MV-4-11 (cell line): ENCODE measurements at places on chromosomes 6 and 20.
A peak's percentile ranks its signal among the peaks of the same experiment; 100 is the strongest.

DNA sequence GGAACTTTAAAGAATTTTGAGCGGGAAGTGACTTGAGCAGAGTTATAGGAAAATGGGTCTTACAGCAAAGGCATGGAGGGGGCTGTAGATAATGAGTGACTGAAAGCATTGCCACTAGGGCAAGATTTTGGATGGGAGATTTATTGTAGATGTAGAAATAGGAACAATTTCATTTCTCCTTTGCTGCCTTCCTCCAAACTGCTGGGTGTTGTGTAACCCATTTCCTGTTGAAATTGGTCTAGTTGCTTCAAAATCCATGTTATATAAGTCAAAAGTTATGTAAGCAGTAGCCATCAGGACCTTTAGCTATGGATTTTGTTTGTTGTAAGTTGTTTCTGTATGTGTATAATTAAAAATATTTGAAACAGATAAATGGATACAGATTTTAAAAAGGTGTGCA lies 11.1 kb downstream of the YWHAB start:
- peak; percentile 94 for DNase-seq

GRCh38 chr6:137878486-137879285 lies 11.6 kb downstream of the TNFAIP3 start:
- no peak for DNase-seq

GRCh38 chr20:25397821-25398220 lies 7.2 kb upstream of the ABHD12 start:
- DNase-seq, result no peak

- no peak for DNase-seq
Observed at GRCh38 chr6:149755300-149756260, 6.0 kb downstream of the PCMT1 start.

DNA sequence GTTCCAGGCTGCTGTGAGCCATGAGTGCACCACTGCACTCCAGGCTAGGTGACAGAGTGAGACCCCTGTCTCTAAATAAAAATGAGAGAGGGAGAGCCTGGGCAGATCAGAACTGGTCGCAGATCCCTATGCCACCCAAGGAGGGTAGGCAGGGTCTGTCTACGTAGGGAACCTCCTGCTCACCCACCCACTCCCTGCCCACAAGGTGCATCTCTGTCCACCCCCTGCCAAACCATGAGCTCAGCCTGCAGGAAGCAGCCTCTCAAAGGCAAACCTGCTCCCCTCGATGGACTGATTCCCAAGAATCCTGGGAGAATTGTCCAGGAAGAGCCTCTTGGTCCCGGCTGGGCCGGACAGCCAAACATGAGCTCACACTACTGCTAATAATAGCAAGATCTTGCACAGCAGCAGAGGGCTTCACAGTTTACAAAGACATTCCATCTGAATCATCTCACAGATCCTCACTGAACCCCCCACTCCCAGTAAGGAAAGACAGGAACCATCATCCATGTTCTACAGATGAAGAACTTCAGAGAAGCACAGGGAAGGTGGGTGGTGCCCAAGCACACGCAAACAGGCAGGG lies 27.8 kb upstream of the TLDC2 start:
- no peak for DNase-seq

DNA sequence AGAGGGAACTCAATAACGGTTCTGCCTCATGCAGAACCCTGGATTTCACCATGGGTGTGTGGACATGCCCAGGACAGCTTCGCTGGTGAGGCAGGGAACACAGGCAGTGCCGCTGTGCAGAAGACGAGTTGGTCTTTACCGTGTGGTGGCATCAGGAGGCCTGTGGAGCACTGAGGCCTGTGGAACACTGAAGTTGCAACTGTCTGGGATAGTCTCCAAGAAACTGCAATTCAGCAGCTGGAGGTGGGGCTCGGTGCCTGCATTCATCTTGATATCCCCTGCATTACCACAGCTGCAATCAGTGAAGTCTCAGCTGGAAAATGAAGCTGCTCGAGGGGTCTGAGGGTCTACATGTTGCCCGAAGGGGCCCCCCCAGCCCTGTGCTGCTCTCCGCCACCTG lies 202.4 kb upstream of the CDH4 start:
- no peak for DNase-seq

- no peak for DNase-seq
Observed at GRCh38 chr6:40408786-40409542, 178.2 kb downstream of the LRFN2 start.

- peak; percentile 76 for DNase-seq
Observed at GRCh38 chr6:137581019-137581707, 87.0 kb upstream of the OLIG3 start.

GRCh38 chr20:25009218-25010145 lies 16.9 kb upstream of the APMAP start:
- no peak for DNase-seq

DNA sequence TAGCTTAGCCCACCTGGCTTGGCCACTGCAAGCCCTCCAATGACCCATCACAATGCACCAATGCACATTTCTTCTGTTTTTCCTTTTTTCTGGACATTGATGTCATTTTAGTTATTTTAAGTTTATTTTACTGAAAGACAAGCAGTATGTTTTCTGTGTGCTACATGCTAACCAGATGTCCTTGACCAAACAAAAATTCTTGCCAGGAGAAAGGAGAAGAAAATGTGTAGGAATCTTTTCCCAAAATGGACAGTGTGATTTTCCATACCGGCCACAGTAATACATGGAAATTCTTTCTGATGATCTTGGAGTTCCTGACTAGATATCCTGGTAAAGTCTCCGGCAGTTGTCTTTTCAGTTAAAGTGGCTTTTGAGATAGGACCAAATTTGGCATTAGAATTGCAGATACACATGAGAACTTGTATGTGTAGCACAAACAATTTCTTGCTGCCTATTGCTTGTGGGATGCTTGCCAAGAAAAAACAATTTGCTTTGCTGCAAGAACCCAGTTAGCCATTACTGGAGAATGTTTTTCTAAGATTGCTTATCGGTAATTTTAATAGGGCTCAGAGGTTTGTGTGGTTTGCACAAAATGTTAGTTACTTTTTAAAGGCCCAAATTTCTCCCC lies 696.5 kb upstream of the CITED2 start:
- DNase-seq, result no peak

GRCh38 chr6:163944897-163945296 lies 530.4 kb downstream of the QKI start:
- DNase-seq, result no peak

GRCh38 chr6:121759370-121759769 lies 323.9 kb downstream of the GJA1 start:
- peak; percentile 84 for DNase-seq

GRCh38 chr6:3777730-3778461 lies 26.4 kb upstream of the PXDC1 start:
- DNase-seq, result no peak

DNA sequence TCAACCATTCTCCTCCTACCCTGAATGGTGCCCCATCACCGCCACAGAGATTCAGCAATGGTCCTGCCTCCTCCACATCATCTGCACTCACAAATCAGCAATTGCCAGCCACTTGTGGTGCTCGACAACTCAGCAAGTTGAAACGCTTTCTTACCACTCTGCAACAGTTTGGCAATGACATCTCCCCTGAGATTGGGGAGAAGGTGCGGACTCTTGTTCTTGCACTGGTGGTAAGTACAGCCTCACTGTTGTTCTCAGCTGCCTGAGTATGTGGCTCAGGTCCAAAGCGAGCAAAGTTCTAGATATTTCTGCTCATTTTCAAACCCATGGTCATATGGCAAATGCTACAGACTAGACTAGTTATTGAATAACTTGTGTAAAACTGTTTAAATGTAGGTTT lies 51.0 kb upstream of the C20orf144 start:
- DNase-seq, result no peak

DNA sequence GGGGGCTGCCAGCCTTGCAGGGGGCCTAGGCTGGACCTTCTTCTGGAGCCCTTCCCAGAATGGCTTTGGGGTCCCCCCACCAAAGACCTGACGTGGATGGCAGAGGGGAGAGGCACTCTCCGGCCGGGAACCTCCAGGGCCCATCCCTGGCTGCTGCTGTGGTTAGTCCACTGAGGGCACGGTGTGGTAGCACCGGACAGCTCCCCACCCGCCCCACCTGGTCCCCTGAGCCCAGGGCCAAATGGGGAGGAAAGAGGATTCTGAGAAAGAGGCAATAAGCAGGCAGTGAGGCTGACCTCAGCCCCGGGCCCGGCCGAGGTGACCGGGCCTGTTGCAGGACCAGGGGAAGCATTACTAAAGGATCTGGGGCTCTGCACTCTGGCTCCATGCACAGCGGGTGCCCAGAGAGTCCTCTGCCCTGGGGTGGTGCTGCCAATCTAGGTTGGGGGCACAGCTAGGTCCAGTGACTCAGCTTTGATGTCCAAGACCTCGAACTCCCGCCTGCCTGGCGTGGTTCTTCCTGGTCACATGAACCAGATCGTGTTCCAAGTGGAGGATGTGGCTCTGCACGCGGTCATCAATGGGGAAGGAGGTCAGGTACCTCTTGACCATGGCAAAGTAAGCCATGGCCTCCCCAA lies 2.2 kb downstream of the CENPB start:
- DNase-seq, result no peak

DNA sequence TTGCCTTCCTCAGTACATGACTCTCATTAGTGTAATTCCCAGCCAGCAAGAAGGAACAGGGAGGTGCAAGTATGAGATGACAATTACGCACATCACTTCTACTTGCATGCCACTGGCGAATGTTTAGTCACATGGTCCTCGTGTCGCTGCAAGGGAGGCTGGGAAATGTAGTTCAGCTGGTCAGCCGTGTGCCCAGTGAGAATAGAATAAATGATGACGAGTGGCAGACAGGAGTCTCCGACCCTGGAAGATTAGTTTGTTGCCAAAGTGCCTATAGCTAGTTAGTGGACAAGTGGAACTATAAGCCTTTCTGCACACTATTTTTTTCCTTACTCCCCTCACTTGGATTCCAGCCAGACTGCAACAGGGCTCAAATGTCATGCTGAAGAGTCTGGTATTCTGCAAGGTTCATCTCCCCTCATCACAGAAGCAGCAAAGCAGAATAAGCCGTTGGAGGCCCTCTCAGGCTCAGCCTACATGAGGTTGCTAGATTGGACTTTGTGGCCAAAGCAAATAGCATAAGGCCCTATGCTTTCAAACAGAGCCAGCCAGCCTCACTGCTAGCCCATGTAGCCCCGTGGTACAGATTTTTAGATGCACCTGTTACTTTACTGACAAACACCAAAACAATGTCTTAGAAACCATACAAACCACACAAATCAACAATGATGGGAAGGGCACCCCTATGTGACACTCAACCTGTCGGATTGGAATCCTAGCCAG lies 9.7 kb downstream of the LINC00237 start:
- DNase-seq, result peak; percentile 71

DNA sequence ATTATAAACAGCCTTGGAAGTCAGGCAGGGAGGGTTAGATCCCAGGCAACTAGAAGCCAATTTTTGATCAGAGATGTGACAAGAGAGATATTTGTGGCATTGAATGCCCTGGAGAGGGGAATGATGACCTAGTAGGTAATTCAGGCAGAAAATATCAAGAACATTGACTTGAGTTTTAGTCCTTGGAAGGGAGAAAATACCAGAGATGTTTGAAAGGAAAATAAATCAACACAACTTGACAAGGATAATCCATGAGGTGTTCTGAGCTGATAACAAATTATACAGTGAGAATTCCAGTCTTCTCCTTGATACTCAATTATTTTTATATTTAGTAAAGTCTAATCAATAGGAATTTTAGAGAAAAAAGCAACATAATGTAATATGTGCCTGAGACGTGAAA lies 10.6 kb upstream of the MARCKS start:
- no peak for DNase-seq

GRCh38 chr6:288866-289265 lies 3.4 kb upstream of the DUSP22 start:
- no peak for DNase-seq

- DNase-seq, result no peak
Observed at GRCh38 chr6:150652848-150653613, 53.3 kb downstream of the PLEKHG1 start.

GRCh38 chr6:45445749-45446549 lies 68.2 kb upstream of the SUPT3H start:
- DNase-seq, result peak; percentile 99

DNA sequence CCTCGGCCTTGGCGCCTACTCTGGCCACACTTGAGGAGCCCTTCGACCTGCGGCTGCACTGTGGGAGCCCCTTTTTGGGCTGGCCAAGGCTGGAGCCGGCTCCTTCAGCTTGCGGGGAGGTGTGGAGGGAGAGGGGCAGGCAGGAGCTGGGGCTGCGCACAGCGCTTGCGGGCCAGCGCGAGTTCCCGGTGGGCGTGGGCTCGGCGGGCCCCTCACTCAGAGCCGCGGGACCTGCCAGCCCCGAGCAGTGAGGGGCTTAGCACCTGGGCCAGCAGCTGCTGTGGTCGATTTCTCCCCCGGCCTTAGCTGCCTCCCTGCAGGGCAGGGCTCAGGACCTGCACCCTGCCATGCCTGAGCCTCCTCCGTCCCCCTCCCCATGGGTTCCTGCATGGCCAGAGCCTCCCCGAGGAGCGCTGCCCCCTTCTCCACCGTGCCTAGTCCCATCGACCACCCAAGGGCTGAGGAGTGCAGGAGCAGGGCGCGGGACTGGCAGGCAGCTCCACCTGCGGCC lies 136.8 kb downstream of the EPHA7 start:
- DNase-seq, result no peak
